ENCODE measurements at places on chromosomes 1 and 21.

DNA sequence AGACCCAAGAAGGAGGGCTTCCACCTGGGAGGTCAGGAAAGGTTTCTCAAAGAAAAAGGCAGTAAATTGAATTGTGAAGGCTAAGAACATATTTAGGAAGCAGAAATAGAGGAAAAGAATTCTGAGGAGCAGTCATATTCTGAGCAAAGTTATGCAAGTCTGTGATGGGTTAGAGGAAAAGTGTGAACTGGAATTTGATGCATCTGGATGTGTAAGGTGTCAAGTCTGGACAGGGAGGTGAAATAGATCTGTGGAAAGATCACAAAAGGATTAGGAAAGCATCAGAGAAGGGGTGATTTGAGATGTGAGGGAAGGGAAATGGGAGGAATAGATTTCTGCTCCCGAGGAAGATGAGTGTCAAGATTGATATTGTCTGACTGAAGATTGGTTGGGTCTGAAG lies 18.1 kb upstream of the PRDM2 start:
- DNase-seq = no peak

DNA sequence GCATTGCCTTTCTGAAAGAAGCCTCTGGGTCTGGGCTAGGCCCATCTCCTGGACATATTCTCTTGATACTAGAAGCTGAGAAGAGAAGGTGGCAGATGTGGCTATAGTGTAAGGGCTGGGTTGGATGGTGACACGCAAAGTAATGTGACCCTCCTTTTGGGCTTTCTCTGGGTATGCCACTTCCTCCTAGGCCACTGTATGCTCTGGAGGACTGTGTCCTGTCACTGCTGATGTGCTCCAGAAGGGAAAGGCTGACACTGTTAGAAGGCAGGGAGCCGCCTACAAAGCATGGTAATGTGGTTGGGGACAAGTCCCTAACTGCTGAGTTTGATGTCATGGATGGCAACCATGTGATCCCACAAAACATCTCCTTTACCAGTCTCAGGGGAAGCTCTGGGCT lies 112.1 kb downstream of the BCAR3 start:
- no peak for DNase-seq

DNA sequence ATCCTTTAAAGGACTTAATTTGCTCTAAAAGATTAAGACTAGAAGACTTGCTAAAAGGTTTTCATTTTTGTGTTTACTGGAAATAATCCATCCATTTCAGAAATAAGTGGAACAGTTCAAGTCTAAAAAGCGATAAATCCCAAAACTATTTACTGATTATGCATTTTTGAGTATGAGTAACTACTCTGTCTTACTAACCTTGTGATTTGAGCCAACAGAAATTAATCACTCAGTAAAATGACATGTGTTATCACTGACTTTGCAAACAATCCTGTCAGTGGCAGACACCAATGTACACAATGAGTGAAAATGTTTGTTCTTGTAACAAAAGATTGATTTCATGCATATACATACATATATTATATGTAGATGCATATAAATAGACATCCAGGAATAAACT lies 218.0 kb downstream of the DENND1B start:
- DNase-seq = no peak

DNA sequence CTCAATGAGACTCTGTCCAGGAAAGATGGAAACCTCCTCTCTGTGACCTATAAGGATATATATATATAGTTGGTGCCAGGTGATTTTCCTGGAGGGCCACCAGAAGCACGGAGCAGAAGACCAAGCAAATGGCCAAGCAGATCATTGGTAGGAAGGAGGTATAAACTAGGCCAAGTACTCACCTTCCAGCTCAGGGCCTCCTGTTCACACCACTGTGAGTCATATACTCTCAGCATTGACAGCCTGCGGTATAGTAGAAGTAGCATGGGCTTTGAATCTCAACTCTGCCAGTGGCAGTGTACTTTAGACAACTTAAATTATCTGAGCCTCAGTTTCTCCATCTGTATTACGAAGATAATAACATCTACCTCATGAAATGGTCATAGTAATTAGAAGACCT lies 15.4 kb downstream of the IL12RB2 start:
- DNase-seq = no peak

- no peak for DNase-seq
Observed at GRCh38 chr1:232422098-232422497, 207.8 kb downstream of the SIPA1L2 start.

- DNase-seq = peak; percentile 48
Observed at GRCh38 chr1:241639623-241640148, 483 bp downstream of the CHML start.

GRCh38 chr1:42806593-42806992 lies 10.3 kb upstream of the ERMAP start:
- no peak for DNase-seq

Measured in activated T-cell treated with anti-CD3 and anti-CD28 coated beads, Interleukin-2, amount 50 U/mL, for 72 hours (primary cell).